ENCODE measurements at places on chromosomes 11 and 22.

GRCh38 chr11:1694064-1694845 is 2.7 kb upstream of the KRTAP5-6 start:
- DNase-seq, result peak; percentile 78

DNA sequence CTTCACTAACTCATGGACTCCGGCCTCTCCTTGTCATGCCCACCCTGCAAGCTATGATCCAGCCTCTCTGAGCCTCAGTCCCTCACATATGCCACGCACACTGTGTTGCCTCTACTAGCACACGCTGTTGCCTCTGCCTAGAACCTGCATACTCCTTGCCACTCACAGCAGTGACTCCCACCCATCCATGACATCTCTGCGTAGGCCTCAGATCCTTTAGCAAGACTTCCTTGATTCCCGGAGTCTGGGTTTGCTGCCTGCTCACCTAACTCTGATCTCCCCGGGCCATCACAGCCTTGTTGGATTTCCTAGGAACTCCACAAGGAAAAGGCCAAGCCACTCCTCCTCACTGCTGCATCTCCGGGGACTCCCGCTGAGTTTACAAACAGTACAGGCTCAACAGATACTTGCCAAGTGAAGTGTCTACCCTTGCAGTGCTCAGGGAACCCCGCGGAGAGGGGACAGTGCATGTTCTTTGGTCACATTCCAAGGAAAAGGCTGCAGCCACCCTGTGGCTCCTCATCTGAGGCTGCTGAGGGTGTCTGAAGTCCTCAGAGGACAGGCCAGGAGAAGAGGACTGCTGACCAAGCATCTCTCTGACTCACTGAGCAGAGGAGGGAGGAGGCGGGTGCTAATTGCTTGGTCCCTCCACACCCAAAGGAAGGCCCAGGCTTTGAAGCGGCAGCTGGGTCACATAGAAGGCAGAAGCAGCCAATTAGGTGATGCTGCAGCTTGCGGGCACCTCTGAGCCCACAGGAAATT is 42.4 kb upstream of the NAV2 start:
- DNase-seq, result no peak

- no peak for DNase-seq
These were observed 7.3 kb downstream of the PDGFB start for GRCh38 chr22:39237318-39238100.

DNA sequence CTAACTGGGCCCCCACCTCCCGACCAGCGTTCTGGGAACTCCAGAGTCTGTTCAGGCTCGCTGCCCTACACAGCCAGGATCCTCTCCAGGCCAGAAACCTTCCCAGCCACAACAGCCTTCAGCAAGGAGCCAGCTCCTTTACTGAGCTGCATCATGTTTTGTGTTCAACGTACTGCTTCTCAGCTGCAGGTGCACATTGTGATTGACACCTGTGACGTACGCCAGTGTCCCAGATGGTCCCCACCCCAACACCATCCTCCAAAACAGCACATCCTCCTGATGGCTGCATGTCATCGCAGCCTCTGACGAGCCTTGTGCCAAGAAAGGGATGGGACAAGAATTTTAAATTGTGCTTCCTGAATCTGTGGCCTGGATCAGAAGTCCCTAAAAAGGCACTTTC is 117.5 kb downstream of the SPATA19 start:
- DNase-seq, result no peak

- no peak for DNase-seq
These were observed 48.2 kb downstream of the UBASH3B start for GRCh38 chr11:122703541-122704272.

GRCh38 chr11:128824191-128825049 is 42.7 kb downstream of the KCNJ1 start:
- DNase-seq, result no peak

DNA sequence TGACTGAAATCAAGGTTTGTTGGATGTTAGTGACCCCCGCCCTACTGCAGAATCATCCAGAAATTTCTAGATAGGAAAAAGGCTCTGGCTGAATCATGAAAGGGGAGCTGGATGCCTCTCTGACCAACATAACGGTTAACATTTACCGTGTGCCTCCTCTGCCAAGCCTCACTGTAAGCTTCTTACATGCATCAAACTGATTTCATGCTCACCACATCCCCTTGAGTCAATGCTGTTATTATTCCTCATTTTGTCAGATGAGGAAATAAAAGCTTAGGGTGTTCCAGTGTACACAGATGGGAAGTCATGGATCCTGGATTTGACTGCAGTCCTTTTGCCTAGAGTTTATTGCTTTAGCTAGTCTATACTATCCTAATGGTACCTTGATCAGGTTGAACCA is 5.9 kb upstream of the HMOX1 start:
- DNase-seq, result no peak

- DNase-seq, result no peak
These were observed 128.2 kb upstream of the FIBIN start for GRCh38 chr11:26865703-26866102.

- DNase-seq, result no peak
These were observed 16.9 kb downstream of the ELFN2 start for GRCh38 chr22:37410174-37411055.

DNA sequence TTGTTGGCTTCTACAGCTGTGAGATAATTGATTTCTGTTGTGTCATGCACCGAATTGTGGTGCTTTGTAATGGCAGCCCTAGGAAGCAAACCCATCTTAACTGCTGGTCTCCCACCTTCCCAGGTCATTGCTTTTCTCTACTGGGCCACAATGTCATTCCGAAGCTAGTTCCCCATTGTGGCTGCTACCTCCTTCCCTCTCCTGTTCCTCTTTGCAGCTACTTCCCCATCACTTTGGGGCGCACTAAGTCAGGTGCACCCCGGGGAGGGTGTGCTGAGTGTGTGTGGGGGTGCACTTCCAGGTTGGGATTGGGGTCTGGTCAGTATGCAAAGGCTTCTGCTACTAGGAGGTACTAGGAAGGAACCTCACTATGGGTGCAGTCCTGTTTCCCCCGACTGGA is 109.3 kb downstream of the ST3GAL4 start:
- no peak for DNase-seq

DNA sequence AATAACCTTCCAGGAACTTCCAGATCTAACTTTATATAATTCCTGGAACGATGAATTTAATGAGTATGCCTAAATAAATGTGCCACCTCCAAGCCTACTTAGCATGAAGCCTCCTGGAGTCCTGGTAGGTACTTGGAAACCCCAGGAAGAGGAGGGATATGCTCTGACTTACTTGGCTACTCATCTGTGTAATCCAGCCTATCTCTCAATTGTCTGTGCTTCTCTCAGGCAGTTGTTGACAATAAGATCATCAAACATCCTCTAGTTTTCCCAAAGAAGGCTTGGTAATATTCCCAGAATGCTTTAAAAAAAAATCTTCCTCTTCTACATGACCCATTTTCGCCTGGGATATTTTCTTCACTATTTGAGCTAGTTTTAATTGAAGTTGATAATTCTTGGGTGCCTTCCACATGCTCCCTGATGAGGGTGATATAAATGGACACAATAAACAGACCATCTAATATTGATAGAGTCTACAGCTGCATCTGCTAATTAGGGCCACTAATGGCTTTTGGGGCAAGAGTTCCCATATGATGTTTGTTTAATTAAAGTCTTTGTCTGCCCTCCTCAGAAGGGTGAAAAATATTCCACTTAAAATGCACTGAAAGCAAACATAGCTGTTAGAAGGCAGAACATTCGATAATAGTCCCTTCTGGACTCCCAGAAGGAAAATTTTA is 75.5 kb upstream of the RAB38 start:
- DNase-seq, result no peak

All from C1 segment of cervical spinal cord (tissue), 14 donors.